ENCODE measurements at places on chromosomes 16 and 17.

GRCh38 chr17:20999044-20999573 is 43.7 kb downstream of the USP22 start:
- no peak for DNase-seq

DNA sequence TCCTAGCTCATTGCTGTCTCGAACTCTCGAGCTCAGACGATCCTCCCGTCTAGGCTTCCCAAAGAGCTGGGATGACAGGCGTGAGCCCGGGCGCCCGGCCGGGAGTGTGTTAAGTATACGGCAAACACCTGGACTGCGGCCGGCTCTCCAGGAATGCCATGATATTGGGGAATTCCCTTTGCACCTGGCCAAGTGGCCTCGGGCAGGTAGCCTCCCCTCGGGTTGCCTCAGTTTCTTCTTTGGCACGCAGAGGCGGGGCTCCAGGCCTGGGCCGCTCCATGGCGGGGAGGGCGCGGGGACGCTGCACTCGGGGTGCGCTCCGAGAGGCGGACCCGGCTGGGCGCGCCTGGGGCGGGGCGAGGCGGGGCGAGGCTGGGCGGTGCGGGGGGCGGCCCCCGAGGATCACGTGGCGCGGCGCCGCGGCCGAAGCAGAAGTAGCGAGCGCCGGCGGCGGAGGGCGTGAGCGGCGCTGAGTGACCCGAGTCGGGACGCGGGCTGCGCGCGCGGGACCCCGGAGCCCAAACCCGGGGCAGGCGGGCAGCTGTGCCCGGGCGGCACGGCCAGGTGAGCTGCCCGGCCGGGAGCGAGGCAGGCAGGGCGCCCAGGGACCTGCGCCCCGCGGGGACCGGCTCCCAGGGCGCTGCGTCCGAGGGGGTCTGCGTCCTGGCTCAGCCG is at the start of gene PLCG2:
TSS of gene PLCG2 (plus strand) at position 431 of the 675 bp plus-strand sequence. CDS start 6,699 bp downstream, outside the sequence.
- peak; percentile 79 for DNase-seq

GRCh38 chr17:37820313-37820994 is 75.6 kb upstream of the HNF1B start:
- DNase-seq, result no peak

DNA sequence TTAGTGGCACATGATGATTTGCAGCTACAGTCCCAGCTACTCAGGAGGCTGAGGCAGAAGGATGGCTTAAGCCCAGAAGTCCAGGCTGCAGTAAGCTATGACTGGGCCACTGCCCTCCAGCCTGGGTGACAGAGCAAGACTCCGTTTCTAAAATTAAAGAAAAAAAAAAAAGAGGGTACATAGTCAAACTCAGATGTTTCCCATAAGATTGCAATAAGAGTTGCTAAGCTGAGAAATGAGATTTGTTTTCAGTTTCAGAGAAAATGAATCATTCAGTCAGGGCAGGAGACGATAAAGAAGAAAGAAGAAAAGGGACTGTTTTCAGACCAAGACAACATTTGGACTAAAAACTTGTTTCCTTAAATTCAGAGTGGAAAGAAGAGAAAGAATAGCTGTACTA is 30.2 kb upstream of the PHLPP2 start:
- peak; percentile 29 for DNase-seq

DNA sequence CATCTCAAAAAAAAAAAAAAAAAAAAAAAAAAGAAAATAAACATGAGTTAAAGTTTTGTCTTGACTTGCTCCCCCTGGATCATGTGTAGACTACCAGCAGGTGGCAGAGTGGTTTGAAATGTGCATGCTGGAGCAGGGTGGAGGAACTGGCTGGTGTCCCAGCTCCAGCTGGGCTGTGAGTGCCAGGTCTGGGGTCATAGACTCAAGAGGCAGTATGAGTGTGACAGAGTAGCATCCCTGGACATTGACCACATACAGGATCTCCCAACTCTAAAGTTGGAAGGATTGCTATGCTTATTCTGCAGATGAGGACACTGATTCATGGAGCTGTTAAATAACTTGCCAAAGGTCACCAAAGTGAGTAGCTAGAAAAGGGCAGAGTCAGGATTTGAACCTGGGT is 198.0 kb upstream of the MPHOSPH6 start:
- DNase-seq, result peak; percentile 7

GRCh38 chr17:41998497-41998896 is 18.7 kb downstream of the DNAJC7 start:
- no peak for DNase-seq

GRCh38 chr16:64098451-64098850 is 1023.4 kb downstream of the CDH11 start:
- no peak for DNase-seq

- DNase-seq, result no peak
Measured at GRCh38 chr17:2532146-2532720, 20.5 kb upstream of the METTL16 start.

- DNase-seq, result no peak
Measured at GRCh38 chr16:27600381-27600780, 50.4 kb downstream of the KATNIP start.

Data from activated CD4-positive, alpha-beta T cell treated with anti-CD3 and anti-CD28 coated beads, Interleukin-2, amount 50 U/mL, for 16 hours (primary cell).